ENCODE measurements at places on chromosomes 1 and 21.

DNA sequence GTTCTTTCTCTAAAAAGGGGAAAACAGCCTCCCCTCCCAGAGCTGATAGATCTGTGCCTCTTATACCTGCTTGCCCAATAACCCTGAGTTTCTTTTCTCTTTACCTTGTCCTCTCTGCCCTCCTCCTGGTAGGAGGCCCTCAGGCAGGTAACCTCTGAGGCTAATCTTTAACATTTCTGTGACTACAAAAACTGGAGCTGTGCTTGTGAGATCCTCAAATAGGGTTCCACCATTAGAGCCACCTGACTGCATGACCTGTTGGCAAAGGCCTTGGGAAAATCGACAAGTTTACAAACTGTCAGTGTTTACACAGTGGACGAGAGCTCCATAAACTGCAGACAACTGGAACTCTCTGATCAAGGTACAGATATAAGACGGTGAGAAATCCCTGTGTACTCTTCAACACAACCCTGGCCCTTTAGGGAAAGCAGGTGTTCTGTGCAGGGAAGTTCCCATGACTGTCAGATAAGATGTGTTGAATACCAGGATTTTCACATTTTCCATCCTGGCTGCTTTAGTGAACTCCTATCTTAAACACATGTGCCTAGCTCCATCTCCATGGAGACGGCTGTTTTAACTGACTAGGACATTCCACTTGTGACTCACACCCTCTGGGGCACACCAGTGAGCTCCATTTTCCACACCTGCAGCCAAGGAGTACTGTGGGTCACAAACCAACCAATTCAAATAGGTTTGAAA lies 38.3 kb downstream of the ECE1 start:
- no peak for DNase-seq

DNA sequence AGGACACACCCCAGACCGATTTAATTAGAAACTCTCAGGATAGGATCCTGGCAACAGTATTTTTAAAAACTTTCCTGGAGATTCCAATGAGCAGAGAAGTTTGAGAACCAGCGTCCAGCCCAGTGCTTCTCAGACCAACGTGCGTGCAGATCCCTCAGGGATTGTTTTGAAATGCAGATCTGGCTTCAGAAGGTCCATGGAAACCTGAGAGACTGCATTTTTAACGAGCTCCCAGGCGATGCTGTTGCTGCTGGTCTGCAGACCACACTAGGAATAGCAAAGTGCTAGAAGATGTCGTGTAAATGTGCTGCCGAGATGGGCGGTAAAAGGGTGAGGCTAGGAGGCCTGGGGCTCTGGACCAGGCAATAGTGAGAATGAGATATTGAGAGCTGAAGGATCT lies 18.4 kb upstream of the CASQ1 start:
- DNase-seq: no peak

- no peak for DNase-seq
Measured at GRCh38 chr1:182927693-182928433, 25.1 kb downstream of the SHCBP1L start.

GRCh38 chr1:84947536-84948410 lies 49.1 kb downstream of the MCOLN2 start:
- DNase-seq: no peak

DNA sequence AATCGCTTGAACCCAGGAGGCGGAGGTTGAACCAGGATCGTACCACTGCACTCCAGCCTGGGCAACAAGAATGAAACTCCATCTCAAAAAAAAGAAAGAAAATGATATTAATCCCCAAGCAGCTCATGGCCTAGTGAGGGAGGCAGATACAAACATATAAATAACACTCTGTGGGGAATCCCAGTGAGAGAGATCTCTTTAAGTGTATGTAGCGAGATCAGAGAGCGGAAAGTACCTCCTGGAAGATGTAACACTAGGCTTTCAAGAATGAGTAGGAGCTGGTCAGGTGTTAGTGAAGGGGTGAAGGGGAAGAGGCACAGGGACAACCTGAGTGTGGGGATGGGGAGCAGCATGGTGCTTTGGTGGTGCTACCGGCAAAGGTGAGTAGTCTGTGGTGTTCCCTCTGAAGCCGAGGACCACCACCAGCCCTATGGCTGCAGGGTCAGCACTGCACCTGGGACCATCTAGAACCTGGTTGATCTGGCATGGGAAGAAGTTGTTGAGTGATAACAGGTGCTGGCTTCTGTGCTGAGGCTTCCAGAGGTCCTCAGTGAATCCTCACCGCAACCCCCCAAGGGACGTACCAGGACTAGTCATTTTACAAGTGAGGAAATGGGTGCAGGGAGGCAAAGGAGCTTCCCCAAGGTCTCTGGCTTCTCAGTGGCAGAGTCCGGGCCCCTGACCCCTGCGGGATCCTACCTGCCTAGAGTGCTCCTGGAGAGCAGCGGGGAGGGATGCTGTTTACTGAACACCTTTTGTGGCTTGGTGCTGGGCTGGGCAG lies 367.6 kb upstream of the VAMP3 start:
- no peak for DNase-seq

- DNase-seq: no peak
Measured at GRCh38 chr1:163250382-163250974, 47.8 kb upstream of the RGS5 start.

- no peak for DNase-seq
Measured at GRCh38 chr1:1274931-1275431, 1.3 kb upstream of the UBE2J2 start.

DNA sequence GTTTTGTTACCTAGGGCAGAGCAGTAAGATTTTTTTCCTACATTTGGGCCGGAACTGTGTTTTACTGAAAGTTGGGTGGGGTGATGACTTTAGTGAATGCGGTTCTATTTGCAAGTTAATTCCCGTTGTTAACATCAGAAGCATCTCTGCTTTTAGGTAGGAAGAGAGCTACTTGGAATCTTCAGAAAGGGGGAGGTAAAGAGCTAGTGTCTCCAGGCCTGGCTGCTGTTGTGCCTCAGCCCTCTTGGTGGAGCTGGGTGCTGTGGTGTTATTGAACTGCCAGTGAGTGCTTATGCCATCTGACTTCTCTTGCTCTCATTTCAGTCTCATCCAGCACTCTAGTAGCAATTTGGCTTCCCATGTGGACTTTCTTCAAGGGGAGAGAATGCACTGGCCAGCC lies 3.4 kb downstream of the KDM4A start:
- DNase-seq: no peak

DNA sequence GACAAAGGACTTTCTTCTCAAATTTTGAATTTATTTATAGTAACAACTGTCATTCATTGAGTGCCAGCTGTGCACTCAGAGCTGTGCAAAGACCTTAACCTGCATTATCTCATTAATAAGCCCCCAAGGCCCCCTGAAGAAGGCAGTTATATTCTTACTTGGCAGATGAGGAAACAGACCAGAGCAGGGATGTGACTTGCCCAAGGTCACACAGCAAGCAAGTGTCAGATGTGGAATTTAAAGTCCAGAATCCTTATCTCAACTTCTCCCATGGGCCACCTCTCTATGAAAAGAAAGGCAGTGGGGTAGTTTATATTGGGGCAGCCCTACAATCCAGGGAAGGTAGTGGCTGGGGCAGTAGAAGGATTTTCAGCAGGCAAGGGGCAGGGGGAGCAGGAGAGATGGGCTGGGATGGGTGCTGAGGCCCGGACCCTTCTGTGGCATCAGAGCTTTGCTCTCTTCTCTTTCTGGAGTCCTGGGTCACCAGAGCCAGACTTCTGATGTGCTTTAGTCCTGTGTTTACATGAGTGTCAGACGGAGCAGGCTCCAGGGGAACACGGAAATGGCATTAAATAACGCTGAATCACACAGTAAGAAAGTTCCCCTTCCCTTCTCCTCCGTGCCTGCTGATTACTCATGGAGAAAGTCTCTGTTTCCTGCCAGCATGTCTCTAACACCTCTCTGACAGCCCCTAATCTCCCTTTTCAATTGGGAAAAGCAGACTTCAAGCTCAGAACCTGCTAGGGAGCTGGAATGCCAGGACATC lies 39.5 kb downstream of the EPHB2 start:
- DNase-seq: no peak

DNA sequence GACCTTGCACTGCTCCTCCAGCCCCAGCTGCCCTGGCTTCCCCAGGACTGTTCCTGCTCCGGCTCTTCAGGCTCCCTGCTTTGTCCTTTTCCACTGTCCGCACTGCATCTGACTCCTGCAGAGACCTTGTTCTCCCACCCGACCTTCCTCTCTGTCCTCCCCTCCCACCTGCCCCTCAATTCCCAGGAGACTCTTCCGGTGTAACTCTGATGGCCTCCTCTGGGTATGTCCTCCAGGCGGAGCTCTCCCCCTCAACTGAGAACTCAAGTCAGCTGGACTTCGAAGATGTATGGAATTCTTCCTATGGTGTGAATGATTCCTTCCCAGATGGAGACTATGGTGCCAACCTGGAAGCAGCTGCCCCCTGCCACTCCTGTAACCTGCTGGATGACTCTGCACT lies 550 bp downstream of the ACKR1 start:
- DNase-seq: no peak

GRCh38 chr1:2233468-2233867 lies 5.3 kb downstream of the SKI start:
- no peak for DNase-seq

DNA sequence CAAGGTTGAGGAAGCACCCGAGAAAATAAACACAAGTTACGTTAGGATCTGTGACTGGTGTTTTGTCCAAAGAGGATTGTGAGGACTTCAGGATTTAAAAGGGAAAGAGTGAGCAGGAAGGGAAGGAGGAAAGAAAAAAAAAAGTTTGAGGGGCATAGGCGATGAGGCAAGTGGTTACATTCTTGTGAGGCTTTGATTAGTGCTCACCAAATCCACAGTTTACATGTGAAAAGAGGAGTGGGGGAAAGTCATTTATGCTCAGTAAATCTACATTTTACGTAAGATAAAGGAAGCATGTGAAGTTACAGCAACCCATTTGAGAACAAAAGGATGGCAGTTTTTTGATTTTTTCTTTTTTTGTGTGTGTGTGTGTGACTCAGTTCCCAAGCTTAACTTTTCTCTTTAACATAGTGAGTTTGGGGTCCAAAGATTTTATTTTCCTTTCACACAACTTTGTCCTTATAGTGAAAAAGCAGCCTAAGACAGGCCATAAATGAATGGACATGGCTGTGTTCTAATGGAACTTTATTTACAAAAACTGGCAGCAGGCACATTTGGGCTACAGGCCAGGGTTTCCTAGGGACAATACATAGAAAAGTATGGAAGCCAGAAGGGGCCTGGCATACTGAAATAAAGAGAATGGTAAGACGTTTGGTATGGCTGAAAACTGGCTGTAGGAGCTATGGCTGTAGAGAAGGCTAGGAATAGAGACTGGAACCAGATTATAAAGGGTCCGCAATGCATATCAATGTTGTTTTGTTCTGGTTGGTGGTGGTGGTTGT lies 121.7 kb downstream of the FGGY start:
- DNase-seq: no peak

Data from T-helper 9 cell (primary cell).